ENCODE measurements at places on chromosomes 7 and 10. TPM values are rescaled to one million over a fixed set of nuclear protein-coding genes. Genes with fewer than 3 reads are reported as not detected.

GRCh38 chr7:7491044-7491443, 44.6 kb downstream of the COL28A1 start:
- no peak for DNase-seq

GRCh38 chr10:104005172-104005863, 38.4 kb downstream of the SLK start:
- DNase-seq = no peak

GRCh38 chr10:126063353-126063791, 167.0 kb downstream of the FANK1 start:
- DNase-seq = no peak

DNA sequence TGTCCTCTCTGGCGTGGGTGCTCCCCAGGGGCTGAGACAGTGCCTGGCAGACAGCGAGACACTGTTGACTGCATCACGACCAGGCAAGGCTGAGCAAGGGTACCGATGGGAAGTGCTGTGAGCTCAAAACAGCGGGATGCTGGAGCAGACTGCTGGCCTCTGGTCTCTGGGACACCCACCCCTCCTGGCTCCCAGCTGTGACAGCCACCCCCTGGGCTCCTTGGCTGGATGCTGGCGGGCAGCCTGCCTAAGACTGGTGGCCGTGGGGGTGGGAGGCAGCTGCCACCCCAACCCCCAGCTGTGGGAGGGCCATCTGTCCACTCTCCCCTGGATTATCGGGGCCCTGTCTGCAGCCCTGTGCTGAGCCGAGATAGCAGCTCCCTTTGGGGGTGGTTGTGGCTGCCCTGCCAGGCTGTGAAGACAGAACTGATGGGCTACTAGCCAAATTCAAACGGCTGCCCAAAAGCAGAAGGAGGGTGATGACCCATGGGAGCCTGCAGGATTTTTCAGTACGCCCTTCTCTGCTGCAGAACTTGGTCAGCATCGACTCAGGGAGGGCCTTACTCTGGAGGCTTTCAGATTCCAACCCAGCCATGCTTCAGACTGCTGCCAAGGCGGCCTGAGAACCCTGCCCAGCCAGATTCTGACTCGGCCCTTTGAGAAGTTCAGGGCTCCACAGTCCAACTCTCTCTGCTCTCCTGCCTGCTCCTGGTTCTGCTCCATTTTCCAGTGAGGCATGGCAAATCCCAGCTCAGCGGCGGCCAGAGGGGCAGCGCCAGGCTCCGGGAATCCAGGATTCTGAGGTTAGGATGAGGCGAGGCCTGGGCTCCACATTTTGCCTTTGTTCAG, 125.3 kb downstream of the NEURL1 start:
- DNase-seq = peak; percentile 82

- peak; percentile 78 for DNase-seq
Observed at GRCh38 chr7:64098-64915, 128.1 kb upstream of the FAM20C start.

- DNase-seq = no peak
Observed at GRCh38 chr7:129083525-129083924, 28.6 kb upstream of the TNPO3 start.

DNA sequence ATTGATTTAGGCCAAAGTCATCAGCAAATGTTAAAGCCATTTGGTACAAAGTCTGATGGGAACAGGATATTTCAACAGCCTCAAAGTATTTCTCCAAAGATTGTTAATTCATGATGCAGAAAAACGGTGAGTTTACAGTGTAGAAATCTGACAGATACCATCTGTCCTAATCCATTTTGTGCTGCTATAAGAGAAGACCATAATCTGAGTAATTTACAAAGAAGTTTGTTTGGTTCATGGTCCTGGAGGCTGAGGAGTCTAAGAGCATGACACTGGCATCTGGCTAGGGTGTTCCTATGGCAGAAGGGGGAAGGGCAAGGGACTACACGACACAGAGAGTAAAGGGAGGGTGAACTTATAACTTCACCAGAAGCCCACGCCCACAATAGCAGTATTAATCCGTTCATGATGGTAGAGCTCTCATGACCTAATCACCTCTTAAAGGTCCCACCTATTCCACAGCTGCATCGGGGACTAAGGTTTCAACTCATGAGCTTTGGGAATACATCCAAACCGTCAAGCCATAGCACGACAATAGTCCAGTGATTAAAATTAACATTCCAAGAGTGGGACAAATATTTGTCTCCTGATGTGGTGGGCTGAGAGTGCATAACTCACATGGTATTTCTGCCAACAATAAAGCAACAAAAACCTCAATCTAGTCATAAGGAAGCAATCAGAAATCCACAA, 298.6 kb upstream of the AKR1E2 start:
- DNase-seq = no peak

- DNase-seq = no peak
Observed at GRCh38 chr10:32141018-32141807, 85.0 kb upstream of the KIF5B start.

- no peak for DNase-seq
Observed at GRCh38 chr10:117000580-117000979, 4.4 kb downstream of the SHTN1 start.

GRCh38 chr10:50809596-50809995, 69.9 kb downstream of the ASAH2B start:
- DNase-seq = no peak

GRCh38 chr10:57262892-57263291, 901.8 kb upstream of the ZWINT start:
- no peak for DNase-seq

GRCh38 chr10:93797825-93798224, 40.1 kb downstream of the LGI1 start:
- no peak for DNase-seq

DNA sequence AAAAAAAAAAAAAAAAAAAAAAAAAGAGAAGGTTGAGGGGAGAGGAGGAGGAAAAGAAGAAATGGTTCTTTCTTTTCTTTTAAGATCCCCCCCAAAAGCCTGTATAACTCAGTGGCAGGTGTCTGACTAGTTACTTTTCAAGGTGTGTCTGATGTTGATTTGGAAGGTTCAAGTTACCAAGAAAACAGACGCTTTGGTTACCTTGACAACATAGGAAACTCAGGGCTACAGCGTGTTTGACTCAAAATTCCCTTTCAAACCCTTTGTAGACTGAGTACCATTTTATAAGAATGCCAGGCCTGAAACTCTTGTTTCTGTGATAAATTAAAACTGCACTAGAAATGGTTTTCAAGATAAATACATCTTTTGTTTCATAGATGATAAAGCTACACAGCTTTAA, 286.8 kb downstream of the SKIDA1 start:
- DNase-seq = no peak

DNA sequence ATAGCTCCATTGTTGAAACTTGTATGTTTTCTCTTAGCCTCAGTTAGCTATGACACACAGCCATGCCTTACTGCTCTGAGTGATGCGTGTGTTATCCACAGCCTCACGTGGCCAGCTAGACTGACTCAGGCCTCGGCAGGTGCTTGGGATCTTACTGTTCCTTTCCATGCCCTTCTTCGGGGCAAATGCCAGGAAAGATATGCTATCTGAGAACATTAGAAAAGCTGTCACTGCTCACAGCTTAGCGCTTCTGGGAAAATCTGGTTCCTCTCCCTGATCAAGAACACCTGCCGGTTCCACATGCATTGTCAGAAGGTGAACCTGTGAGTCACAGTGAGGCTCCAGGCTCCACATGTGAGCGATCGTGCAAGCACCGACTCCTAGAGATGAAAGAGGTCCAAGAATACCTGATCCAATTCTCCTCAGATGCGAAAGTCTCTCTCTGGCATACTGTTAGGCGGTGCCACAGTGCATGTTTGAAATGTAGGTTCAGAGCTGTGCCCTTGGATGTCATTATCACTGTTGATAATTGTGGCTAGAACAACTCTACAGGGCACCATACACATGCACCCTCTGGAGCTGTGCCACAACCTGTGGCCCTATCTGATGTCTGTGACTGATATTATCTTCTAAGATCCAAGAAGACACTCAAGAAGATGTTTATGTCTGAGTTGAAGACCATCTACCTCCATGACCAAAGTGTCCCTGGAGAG, 247.8 kb upstream of the IGFBP3 start:
- DNase-seq = no peak

DNA sequence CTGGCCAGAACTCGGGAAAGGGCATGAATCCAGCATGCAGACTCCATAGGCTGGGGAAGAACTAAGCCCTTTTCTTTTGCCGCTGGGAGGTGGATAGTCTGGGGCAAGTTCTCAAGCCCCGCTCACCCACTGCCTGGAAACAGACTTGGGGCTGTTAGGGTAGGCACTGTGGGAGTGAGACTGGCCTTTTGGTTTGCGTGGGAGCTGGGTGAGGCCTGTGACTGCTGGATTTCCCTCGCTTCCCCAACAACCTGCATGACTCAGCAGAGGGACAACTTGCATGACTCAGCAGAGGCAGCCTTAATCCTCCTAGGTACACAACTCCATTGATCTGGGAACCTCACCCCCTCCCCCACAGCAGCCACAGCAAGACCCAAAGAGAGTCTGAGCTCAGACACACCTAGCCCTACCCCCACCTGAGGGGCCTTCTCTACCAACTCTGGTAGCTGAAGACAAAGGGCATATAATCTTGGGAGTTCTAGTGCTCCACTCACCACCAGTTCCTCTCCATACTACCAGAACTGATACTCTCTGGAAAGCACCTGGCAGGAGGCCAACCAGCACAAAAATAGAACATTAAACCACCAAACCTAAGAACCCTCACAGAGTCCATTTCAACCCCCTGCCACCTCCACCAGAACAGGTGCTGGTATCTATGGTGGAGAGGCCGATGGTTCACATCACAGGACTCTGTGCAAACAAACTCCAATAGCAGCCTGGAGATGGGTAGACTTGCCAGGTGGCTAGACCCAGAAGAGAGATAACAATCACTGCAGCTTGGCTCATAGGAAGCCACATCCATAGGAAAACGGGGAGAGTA, 81.4 kb upstream of the LAMB4 start:
- no peak for DNase-seq

The CLRN3 gene
- not detected for total RNA-seq

The OR2A5 gene
- total RNA-seq = not detected

The ODAD2 gene
- total RNA-seq = 0.42 TPM

The AGFG2 gene
- total RNA-seq = 24.7 TPM

The ZNF25 gene
- total RNA-seq = 19.4 TPM

The ABCB4 gene
- total RNA-seq = 5.7 TPM

Data from left ventricle myocardium superior (tissue), 1 donor.